ELR (cell line): ENCODE measurements at places on chromosomes 12 and 14.

DNA sequence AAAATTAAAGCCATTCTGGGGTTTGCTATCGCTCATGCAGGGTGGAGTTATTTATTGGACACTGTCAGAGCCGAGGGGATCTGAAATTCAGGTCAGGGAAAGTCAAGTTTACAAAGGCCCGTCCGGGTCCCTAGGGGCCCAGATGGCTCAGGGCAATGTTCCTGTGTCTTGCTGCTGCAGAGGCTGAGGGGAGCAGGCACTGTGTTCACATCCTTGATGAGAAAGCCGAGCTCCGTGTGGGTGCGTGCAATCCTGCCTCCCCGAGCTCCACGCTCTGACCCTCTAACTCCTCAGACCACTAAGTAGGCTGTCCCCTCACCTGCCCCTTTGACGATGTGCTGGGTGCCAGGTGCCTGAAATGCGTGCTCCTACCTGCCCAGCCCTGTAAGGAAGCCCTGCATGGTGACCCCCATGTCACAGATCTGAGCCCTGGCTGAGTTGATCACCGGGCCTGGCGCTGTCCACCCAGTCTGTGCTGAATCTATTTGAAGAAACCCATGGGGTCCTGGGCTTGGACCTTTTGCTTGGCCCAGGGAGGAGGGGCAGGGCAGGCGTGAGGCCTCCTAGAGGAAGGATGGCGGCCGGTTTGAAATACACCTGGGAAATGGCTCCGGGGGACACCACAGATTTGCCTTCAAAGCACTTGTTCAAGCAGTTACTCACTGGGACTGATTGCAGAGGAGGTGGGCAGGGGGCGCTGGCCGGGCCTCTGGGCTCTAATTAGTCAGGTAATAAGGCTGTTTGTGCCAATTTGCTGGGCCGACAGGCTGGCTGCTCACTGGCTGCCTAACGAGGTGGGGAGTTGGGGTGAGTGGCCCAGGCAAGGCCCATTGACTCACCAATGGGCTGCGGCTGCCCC lies 204.3 kb downstream of the KIF26A start:
- DNase-seq, result no peak

GRCh38 chr12:65860600-65860999 lies 36.3 kb downstream of the HMGA2 start:
- no peak for DNase-seq

GRCh38 chr12:45379261-45379660 lies 163.4 kb downstream of the ANO6 start:
- DNase-seq, result peak; percentile 54

DNA sequence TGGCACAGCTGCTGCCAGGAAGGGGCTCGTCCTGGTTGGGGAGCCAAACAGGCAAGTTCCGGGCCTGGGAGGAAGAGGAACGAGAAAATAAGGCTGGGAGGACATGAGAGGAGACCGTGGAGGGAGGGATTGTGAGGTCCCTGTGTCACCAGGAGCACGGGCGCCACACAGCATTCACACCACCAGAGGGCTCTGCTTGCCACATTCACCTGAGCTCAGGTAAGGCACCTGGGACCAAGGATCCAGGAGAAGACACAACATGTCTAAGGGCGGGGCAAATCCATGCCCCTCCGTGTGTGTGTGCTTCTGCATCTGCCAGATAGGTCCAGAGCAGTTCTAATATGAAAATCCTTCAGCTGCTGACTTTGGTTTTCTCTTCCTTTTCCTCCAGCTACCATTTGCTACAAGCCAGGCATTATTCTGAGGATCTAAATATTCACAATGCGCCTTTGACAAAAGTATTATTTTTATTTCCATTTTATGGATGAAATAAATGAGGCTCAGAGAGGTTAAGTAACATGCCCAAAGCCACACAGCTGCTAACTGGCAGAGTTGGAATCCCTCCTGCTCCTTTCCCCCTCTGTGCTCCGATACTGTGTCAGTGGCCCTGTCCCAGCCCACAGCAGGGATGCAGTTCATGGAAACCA lies 14.6 kb downstream of the RAPGEF3 start:
- DNase-seq, result no peak

- no peak for DNase-seq
Observed at GRCh38 chr12:113812411-113813228, 153.5 kb downstream of the RBM19 start.

DNA sequence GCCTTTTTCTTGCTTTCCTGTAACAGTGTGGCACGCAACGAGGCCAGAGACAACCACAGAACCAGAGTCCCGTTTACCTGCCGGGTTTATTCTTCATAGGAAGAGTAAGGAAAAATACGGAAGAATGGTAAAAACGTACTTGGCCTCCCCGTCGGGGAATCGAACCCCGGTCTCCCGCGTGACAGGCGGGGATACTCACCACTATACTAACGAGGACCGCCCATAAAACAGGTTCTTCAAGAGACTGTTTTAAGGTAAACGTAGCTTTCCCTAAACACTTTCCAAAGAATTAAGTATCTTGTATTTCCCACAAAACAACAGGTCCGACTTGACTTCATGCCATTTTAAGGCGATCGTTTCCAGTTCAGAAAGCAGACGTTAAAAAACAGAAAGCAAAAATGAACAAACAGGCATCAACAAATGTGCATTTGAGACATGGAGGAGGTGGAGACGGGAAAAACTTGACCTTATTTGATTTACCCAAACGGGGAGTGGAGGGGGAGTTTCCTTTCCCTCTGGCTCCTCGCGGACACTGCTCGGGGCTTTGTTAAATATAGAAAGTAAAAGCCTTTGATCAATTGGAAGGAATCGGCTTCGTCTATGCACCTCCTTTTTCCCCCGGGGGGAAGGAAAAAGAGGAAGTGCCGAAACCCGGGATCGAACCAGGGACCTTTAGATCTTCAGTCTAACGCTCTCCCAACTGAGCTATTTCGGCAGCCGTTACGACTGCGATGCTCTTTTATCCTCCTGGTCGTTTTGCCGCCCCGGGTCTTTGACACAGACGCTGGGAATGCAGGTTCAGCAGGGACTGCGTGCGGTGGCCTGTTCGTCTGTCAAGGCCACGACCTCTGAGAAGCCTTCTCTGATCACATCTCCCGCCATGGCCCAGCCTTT lies 13.0 kb upstream of the UBC start:
- peak; percentile 90 for DNase-seq

DNA sequence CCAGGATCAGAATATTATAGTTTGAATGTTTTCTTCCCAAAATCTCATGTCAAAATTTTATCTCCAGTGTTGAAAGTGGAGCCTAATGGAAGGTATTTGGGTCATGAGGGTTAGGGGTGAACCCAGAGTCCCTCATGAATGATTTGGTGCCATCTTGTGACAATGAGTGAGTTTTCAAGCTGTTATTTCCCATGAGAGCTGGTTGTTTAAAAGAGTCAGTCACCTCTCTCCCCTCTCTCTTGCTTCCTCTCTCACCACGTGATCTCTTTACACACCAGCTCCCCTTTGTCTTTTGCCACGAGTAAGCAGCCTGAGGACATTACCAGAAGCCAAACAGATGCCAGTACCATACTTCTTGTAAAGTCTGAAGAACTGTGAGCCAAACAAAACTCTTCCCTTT lies 561.6 kb downstream of the RERGL start:
- peak; percentile 10 for DNase-seq

GRCh38 chr14:69695322-69696203 lies 71.4 kb upstream of the SRSF5 start:
- DNase-seq, result no peak

DNA sequence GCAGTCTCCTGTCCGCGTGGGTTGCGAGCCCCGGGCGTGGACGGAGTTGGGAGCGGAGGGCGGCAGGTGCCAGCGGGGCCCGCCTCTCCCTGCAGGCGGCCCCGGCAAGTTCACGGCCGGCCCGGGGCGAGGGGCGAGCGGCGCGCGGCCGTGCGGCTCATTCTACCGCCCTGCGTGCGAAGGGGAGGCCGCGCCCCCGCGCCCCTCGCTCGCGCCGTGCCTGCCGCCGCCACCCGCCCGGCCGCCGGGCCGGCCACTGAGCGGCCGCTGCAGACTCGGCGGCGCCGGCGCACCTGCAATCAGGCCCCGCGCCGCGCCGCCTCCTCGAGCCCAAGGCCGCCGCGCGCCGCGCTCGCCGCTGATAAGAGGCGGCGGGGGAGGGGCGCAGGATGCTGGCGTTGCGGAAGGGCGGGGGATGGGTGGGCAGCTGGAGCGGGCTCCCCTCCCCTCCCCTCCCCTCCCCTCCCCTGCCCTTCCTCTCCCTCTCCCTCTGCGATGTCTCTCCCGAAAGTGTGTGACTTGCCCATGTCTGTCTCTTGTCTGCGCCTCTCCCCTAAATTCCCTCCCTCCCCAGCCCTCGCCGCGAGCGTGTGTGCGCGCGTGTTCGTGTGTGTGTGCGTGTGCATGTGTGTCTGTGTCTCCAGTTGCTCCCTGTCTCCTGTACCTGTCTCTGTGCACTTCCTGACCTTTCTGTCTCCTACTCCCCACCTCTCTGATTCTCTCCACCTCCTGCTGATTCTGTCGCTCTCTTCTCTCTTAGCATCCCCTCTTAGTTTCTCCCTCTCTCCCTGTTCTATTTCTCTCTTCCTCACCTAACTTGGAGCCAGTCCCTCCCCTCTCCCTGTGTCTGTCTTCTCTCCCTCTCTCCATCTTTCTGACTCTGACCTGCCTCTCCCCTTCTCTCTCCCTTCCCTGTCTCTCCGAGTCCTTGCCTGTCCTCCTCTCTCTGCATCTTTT lies 768.1 kb upstream of the TBX3 start:
- DNase-seq, result peak; percentile 49

GRCh38 chr14:76194327-76194726 lies 42.6 kb downstream of the GPATCH2L start:
- DNase-seq, result no peak

DNA sequence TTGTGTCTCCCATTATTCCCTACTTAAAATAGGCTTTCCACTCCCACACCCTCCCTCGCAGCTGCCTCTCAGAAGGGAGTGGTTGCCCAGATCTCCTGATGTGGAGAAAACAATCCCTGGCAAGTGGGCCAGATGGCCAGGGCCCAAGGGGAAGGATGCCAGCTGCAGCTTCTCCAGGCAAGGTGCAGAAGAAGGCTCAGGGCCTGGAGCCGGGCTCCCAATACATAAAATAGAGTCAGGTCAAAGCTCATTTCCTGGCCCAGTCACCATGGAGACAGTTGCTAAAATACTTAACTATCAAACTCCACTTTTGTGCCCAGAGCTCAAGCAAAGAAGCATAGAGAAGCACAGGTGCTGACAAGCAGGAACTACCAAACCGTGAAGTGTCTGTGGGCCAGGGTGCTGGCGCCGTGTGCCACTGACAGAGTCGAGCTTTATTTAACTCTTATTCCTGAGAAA lies 45.7 kb upstream of the ITPR2 start:
- no peak for DNase-seq

DNA sequence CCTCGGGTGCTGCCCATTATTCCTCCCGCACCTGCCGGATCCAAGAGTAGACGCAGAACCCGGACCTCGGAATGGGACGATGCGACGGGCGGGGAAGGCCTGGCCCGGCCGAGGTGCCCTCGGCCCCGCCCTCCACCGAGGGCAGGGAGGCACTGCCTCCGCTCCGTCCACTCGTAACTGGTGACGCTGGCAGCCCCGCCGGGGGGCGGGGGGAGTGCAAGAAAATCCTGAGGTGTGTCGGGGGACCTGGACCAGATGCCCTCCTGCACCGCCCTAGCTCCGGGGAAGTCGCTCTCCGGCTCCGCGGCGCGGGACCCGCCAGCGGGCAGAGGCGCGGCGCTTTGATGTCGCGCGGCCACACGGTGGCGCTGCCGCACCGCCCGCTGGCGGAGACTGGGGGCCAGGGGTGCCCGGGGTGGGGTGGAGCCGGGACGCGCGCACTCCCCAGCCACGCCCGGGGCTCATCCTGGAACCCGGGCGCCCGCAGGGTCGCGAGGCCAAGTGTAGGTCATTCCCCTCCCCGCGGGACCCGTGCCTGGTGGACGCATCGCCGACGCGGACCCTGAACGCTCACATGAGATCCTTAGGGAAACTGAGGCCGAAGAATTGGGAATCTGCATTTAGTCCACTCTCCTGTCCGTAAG lies 202.8 kb downstream of the TTC8 start:
- peak; percentile 50 for DNase-seq

GRCh38 chr14:102094101-102094500 lies 7.3 kb upstream of the HSP90AA1 start:
- DNase-seq, result no peak

DNA sequence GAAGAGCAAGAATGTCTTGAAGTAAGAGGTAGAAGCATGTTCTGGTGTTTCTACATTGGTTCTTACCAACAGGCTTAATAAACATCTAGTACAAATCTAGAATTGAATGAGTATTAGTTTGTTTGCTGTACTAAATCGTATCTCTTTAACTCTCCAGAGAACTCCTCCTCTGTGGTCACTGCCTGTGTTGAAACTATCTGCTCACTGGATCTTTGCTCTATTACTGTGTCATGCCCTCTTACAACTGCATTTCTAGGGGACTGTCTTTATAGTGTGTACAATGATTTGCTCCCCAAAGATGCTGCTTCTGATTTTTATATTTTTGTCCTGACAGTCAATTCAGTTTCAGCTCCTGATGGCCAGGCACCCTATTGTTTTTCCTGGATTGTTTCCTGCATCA lies 50.1 kb upstream of the E2F7 start:
- peak; percentile 59 for DNase-seq

DNA sequence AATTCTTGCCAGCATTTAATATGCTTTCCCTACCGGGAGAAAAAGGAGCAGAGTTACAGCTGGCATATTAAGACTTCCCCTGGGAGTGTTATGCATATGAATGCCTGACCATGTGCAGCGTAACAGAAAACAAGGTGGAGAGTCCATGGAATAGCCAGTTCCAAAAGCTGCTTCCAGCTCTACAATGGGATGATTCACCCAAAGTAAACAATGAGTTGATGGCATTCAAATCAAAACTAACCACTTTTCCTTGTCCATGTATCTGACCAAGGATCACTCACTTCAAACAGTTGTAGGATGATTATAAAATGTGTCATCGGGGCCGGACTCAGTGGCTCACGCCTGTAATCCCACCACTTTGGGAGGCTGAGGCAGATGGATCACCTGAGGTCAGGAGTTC lies 48.1 kb upstream of the BICDL1 start:
- peak; percentile 91 for DNase-seq

DNA sequence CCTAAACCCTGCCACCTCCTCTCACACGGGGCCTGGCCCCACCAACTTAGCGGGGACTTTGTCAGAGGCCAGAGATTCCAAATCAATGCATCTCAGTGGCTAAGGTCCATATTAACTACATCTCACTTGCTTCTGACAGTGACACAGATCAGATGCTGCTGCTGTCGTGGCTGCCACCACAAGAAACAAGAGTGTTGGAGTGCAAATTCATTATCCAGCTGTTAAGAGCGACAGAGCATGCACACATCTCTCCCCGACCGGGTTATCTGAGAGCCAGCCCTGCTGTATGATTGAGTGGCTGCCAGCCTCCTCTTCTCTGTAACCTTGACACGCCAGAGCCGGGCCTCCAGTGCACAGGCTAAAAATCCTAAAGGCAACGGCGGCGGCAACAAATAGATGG lies 40.2 kb downstream of the SPRING1 start:
- DNase-seq, result no peak
